Spinal cord (tissue), 10 donors: ENCODE measurements at places on chromosomes 3 and 15.

DNA sequence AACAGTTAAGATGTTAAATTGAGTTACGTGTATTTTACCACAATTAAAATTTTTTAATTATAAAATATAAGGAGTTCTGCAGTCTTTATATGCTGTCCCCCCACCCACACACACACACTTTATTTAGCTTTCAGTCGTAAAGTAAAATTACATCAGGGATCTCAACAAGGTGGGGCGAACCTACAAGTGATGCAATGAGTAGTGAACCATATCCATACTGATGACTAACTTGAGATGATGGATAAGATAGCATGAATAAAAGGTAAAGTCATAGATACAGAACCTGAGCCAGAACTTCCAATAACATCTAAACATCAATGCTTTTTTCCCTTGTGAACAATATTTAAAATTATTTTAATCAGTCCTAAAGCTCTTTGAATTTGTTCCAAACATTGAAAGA, 77.2 kb downstream of the VPS13C start:
- no peak for DNase-seq
- H3K27ac ChIP-seq: no peak overlapping the region
- no peaks in the 10 kb centered on the region for H3K4me1 ChIP-seq

- DNase-seq: no peak
- H3K36me3 ChIP-seq: peaks cover 63% of the 10 kb centered on the region
- no peaks in the 10 kb centered on the region for H3K27me3 ChIP-seq
- no peak overlapping the region for H3K4me3 ChIP-seq
- no peak overlapping the region for H3K27ac ChIP-seq
- no peaks in the 10 kb centered on the region for H3K4me1 ChIP-seq
Measured at GRCh38 chr3:9673752-9674151, 24.4 kb downstream of the MTMR14 start.

- H3K27ac ChIP-seq: no peak overlapping the region
- no peaks in the 10 kb centered on the region for H3K36me3 ChIP-seq
- DNase-seq: no peak
Measured at GRCh38 chr3:72761410-72761809, 86.8 kb downstream of the SHQ1 start.

DNA sequence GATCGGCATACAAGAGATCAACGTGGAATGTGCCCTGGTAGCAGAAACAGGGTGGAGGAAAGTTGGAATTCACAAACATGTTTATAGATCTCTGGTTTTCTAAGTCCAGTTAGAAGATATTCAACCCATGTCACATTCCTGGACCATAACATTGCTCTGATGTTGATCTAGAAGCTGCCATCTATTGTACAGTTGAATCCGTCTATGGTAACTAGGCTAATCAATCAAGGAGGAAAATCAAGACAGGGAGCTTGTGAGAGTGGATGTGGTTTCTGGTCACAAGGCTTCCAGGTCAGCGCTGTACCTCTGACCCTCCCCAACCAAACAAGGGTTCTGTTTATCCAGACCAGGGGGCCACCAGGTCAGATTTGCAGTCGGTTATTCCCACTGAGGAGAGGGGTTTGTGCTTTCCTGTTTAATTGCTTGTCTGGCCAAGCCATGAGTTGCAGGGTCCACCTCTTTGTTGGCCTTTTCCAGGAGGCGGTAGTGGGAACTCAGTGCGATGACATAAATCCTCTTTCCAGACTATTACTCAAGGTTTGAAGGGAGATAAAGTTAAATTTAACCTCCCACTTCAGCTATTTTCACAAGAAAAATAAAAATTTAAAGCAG, 130.3 kb downstream of the SLCO3A1 start:
- H3K4me1 ChIP-seq: peaks cover 4% of the 10 kb centered on the region
- H3K36me3 ChIP-seq: no peaks in the 10 kb centered on the region
- no peak overlapping the region for H3K27ac ChIP-seq
- DNase-seq: no peak
- no peak overlapping the region for H3K4me3 ChIP-seq
- H3K27me3 ChIP-seq: no peaks in the 10 kb centered on the region

DNA sequence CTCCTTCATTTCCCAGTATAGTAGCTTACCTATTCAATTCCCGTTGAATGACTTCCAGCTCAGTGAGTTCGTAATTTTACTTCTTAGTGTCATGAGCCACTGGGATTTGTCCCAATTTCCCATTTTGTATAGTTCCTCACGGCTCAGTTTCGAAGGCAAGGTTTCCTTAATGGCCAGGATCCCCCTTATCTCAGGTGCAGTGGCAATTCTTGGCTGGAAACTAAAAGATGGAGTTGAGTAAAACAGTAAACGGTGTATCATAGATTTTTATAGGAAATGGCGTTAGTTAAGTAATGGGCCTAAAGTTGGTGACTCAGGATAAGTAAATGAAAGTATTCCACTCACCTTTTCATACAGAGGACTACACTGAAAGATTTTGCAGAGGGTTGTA, 522 bp upstream of the LMLN start:
- peaks cover 17% of the 10 kb centered on the region for H3K4me1 ChIP-seq
- H3K27me3 ChIP-seq: no peaks in the 10 kb centered on the region
- peak overlapping the region; percentile 88 for H3K4me3 ChIP-seq
- DNase-seq: no peak
- H3K27ac ChIP-seq: peak overlapping the region; percentile 74

- no peak for DNase-seq
- no peaks in the 10 kb centered on the region for H3K27me3 ChIP-seq
- no peaks in the 10 kb centered on the region for H3K4me1 ChIP-seq
Measured at GRCh38 chr3:172310428-172310760, 137.9 kb downstream of the GHSR start.

GRCh38 chr15:58992181-58992580, 4.7 kb downstream of the RNF111 start:
- H3K36me3 ChIP-seq: peaks cover 11% of the 10 kb centered on the region
- H3K27ac ChIP-seq: no peak overlapping the region
- H3K4me3 ChIP-seq: no peak overlapping the region
- H3K4me1 ChIP-seq: peaks cover 5% of the 10 kb centered on the region
- H3K27me3 ChIP-seq: no peaks in the 10 kb centered on the region

- no peak overlapping the region for H3K27ac ChIP-seq
- no peaks in the 10 kb centered on the region for H3K36me3 ChIP-seq
- peaks cover 11% of the 10 kb centered on the region for H3K4me1 ChIP-seq
- no peak overlapping the region for H3K4me3 ChIP-seq
Measured at GRCh38 chr3:37628711-37629301, 232.9 kb upstream of the CTDSPL start.

- no peak overlapping the region for H3K4me3 ChIP-seq
- no peaks in the 10 kb centered on the region for H3K4me1 ChIP-seq
- no peaks in the 10 kb centered on the region for H3K27me3 ChIP-seq
- no peak overlapping the region for H3K27ac ChIP-seq
- peak; percentile 18 for DNase-seq
- H3K36me3 ChIP-seq: no peaks in the 10 kb centered on the region
Measured at GRCh38 chr3:1677576-1678156, 421.0 kb upstream of the CNTN4 start.

- H3K27ac ChIP-seq: no peak overlapping the region
- no peaks in the 10 kb centered on the region for H3K36me3 ChIP-seq
- no peak overlapping the region for H3K4me3 ChIP-seq
- H3K4me1 ChIP-seq: no peaks in the 10 kb centered on the region
Measured at GRCh38 chr3:18300916-18301315, 124.2 kb downstream of the SATB1 start.
